ENCODE measurements at places on chromosomes 4 and X.

DNA sequence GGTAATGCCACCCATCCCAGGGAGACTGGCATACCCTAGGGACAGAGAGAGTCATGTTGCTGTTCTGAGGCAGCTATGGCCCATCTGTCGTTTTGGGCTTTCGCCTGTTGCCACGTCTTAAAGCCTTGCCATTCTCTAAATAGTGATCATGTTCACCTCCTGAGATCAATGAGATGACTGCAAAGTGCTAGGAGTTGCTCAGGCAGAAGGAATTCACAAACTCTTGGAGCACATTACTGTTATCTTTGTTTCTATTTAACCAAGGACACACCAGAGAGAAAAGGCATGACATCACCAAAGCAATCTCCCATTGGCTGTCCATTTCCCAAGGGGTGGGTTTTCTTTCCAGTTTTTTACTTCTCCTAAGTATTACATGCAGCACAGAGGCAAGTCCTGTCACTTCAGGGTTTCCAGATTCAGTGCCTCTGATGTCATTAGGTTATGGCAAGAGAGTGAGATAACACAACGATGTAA is 37.1 kb upstream of the SETD7 start:
- DNase-seq = no peak

DNA sequence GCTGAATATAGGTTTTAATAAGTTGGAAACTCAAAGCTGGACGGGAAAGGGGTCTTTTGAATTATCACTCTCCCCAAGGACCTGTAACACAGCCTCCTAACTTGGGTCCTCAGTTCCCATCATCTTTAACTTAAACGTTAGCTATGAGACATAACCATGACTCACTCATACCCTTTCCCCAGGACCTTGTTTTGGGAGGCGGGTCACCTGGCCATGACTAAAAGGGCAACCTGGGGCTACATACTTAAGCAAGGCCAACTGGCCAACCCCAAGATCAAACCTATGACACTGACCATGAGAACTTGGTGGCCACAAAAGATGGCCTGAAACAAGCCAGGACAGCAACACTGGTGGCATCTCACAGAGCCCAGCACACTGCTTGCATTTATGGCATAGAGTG is 89.0 kb downstream of the SH3KBP1 start:
- no peak for DNase-seq

DNA sequence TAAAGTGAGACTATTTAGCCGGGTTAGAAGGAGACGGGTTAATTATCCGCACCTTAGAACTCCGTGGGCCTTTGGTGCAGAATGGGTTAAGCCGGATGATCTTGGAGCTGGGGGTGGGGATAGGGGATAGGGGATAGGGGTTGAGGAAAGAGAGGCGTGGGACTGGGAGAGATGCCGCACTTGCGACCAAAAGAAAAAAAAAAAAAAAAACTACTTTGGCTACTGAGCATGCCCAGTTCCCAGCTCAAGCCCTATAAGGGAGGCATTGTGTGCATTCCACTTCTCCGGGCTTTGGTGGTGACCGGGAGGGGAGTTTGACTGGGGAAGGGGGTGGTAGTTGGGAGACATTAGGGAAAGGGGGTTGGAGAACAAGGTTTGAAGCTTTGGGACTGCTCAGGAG is at the start of gene SLITRK4:
Gene SLITRK4, minus strand, starts transcription at position 187 of the 400 bp plus-strand sequence. CDS start 4,993 bp downstream, outside the sequence.
- peak; percentile 82 for DNase-seq

DNA sequence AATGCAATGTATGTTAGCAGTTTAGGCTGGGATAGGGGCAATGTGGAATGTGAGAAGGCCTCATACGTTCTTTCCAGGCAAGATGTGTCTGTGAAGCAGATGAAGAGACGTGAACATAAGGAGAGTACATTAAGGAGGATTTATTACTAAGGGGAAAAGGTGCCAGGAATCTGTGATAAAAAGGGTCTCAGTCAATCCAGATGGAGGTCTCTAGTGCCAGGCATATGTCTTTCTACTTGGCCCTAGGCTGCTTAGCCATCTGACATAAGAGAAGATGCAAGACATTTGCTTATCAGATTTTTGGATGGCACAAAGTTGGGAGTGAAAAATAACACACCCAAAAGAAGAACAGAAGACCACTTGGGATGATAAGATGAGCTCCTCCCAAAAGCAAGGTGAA is 93.0 kb upstream of the PRKG2 start:
- no peak for DNase-seq

DNA sequence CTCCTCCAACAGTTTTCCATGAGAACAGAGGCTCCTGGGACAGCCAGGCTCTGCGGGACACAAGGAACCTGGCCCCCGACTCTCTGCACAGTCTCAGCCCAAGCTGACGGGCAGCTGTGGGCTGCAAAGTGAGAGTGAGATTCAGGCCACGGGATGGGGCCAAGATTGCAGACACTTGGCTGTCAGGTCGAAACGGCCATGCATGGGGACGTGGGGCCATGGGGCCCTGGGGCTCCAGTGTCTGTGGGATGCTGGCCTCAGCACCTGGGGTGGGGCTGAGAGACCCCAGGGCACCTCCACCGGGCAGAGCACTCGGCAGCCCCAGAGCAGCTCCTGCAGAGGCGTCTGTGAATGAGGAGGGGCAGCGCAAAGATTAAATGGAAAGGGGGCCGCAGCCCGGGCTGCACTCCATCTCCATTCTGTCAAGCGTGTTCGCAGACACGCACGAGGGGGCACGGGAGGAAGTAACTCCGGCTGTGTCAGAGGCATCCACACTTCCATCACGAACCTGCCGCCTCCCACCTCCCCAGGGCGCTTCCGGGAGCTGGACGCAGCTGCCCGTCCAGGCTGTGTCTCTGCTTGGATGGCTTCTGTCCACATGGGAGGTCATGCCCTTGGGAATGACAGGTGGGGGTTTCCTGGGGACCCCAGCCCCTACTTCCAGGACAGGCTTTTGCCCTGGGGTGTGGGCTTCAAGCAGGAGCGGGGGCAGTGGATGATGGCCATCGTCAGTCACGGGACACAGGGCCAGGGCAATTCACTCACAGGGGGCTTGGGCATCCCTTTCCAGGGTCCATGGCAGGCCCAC is 82.8 kb upstream of the NKX1-1 start:
- DNase-seq = no peak

GRCh38 chr4:74675673-74676279 is 118.5 kb downstream of the BTC start:
- DNase-seq = no peak

- DNase-seq = no peak
Measured at GRCh38 chr4:10161840-10162239, 45.2 kb upstream of the WDR1 start.
